ENCODE measurements at places on chromosomes 2 and 18.

GRCh38 chr2:151860613-151861146 is 32.5 kb upstream of the ARL5A start:
- DNase-seq, result no peak

GRCh38 chr2:111178730-111179405 is 58.2 kb downstream of the BCL2L11 start:
- no peak for DNase-seq

DNA sequence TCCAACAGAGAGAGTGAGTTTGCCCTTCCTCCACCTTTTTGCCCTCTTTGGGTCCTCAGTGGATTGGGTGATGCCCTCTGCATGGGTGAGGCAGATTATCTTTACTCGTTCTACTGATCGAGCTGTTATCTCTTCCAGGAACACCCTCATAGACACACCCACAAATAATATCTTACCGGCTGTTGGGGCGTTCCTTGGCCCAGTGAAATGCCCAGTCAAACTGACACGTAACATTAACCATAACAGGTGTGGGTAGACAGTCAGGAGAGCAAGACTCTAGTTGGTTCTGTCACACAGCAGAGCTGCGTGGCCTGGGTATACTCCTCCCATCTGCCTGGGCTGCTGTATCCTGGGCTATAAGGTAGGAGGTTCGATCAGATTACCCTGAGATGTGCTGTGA is 144.1 kb downstream of the AGAP1 start:
- DNase-seq, result no peak

- no peak for DNase-seq
Observed at GRCh38 chr18:36130039-36130831, 536 bp downstream of the ELP2 start.

GRCh38 chr2:203361922-203362321 is 33.7 kb downstream of the ABI2 start:
- no peak for DNase-seq

DNA sequence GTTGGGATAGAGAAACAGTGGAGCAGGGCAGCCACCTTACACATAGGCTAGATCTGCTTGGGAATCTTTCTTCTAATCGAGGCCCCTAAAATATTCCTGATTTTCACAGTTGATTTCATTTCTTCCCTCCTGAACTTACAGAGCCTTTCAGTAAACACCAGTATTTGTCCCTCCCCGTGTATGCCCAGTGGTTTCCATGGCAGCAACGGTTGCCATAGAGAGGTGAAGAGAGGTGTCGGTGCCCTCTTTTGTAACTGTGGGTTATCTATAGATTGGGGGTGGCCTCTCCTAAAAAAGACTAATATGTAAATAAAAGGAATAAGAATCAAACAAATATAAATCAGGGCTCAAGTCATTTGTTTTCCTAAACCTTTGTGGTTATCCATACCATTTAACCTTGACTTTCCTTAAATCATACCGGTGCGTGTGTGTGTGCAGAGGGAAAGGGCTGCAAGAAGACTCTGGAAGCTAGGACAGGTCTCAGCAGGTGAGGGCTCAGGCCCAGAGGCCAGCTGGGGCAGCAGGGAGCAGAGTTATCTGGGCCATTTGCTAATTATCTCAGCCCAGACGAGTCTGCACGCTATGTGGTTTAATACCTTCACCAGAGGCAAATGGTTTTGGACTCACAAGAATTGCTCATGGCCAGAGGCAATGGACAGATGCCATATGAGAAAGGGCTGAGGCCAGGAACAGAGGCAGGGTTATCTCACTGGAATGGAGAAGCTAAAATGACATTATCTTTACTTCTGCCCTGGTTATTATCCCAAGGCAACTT is 35.5 kb downstream of the LIPG start:
- peak; percentile 6 for DNase-seq

Measured in NCI-H2081 (cell line).